ENCODE measurements at places on chromosomes 13 and 19.

GRCh38 chr13:32472194-32472621, 44.3 kb upstream of the N4BP2L1 start:
- no peak for DNase-seq

- no peak for DNase-seq
Measured at GRCh38 chr13:113365971-113366588, 2.1 kb upstream of the GRTP1 start.

DNA sequence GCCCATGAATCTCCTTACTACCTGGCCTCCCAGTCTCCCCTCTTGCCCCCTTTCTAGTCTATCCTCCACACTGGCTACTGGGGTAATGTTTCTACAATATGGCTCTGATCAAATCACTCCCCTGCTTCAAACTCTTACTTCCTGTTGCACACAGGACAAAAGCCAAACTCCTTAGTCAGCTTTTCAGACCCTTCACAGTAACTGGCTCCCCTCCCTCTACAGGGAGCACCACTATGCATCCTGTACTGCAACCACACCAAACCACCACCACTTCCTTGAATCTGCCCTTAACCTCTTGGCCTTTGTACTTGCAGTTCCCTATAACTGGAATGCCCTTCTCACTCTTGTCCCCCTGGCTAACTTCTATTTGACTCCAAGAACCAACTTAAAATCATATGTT, 32.2 kb downstream of the DEDD2 start:
- DNase-seq, result no peak

- DNase-seq, result no peak
Measured at GRCh38 chr13:19329365-19329764, 147.7 kb upstream of the TUBA3C start.

DNA sequence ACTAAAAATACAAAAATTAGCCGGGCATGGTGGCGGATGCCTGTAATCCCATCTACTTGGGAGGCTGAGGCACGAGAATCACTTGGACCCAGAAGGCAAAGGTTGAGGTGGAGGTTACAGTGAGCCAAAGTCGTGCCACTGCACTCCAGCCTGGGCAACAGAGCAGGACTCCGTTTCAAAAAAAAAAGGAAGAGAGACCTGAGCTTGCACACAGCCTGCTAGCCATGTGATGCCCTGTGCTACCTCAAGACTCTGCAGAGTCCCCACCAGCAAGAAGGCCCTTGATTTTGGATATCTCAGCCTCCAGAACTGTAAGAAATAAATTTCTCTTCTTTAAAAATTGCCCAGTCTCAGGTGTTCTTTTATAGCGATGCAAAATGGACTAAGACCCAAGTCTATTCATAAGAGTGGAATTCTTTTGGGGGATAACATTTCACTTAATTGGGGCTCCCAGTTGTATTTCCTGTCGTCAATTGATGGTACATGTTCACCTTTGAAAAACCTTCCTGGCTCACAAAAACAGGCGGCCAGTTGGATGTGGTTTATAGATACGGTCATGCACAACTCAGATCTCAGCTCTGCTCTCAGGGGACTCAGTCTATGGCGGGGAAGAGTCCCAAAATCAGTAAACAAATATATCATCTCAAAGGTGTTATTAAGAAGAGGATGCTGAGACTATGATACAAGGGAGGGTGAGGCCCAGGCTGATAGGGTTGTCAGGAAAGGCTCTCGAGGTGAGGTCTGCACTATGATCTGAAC, 2.4 kb upstream of the CHERP start:
- no peak for DNase-seq

- no peak for DNase-seq
Measured at GRCh38 chr19:14400951-14401431, 18.1 kb downstream of the DDX39A start.

- peak; percentile 39 for DNase-seq
Measured at GRCh38 chr19:49361438-49362047, 673 bp downstream of the TEAD2 start.

DNA sequence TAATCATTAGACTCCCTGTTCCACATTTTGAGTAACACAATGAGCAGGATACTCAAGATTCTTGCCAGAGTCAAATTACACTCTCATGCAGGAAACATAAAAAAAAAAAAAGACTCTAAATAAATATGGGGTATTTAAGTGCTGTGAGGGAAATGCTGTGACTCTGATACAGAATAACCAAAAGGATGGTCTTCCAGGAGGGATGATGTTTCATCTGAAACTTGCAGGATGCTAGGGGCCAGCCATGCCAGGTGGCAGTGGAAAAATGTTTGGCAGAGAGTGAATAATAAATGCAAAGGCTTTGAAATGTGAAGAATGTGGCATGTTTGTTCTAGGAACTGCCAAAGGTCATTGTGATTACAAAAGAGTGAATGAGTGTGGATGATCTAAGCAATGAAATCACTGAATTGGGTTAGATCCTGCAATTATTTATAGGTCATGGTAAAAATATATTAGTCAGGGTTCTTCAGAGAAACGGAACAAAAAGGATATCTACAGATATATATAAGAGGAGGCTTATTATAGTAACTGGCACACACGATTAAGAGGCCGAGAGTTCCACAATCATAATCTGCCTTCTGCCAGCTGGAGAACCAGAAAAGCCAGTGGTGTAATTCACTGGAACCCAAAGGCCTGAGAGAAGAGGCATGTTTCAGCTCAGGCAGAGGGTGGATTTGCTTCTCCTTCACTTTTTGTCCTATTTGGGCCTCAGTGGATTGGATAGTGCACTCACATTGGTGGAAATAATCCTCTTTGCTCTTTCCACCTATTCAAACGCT, 1832.8 kb upstream of the MIR17HG start:
- DNase-seq, result peak; percentile 77

GRCh38 chr19:588741-589692, 664 bp upstream of the HCN2 start:
- no peak for DNase-seq

GRCh38 chr13:110268061-110268460, 38.9 kb downstream of the COL4A1 start:
- DNase-seq, result no peak

DNA sequence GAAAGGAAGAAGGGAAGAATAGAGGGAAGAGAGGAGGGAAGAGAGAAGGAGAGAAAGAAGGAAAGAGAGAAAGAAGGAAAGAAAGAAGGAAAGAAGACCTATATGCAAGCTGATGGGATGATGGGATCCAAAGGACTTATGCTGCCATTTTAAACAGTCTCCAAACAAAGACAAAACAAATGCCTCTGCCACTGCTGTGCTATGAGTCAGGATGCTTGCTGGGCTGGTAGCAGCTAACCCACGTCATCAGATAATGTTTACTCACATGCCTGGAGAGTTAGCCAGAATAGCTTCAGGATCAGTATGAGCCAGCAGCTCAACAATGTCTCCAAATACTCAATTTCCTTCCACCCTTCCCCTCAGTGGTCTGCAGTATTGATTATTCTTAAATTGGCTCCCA, 12.0 kb upstream of the ZNF274 start:
- DNase-seq, result no peak

DNA sequence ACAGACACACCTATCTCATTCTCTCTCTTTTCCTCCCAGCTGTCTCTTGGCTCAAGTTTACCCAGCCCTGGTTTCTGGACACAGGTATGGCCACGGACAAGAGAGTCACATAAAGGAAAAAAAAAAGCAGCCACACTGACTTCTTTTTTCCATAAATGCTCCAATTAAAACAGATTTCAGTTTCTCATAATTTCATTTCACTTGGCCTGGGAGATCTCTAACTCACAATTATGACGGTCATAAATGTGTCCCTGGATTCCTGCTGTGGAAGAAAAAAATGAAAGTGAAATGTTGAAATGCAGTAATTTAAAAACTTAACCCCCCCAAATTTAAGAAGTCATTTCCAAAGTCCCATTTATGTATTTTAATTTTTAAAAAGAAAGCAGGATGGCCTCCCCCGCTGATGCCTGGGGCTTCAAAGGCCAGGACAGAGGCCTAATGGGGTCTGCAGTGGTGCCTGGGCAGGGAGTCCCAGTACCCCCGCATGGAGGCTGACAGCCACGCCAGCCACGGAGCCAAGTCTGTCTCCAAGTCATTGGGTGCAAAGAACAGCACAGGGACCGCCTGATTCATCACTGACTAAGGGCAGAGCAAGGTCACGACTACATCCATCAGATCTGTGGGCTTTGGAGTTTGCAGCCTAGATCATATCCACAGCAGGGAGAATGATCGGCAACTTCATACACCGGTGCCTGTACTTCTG, 79.7 kb downstream of the TSHZ3 start:
- DNase-seq, result no peak

GRCh38 chr19:8238251-8238650, 29.1 kb downstream of the CERS4 start:
- no peak for DNase-seq

DNA sequence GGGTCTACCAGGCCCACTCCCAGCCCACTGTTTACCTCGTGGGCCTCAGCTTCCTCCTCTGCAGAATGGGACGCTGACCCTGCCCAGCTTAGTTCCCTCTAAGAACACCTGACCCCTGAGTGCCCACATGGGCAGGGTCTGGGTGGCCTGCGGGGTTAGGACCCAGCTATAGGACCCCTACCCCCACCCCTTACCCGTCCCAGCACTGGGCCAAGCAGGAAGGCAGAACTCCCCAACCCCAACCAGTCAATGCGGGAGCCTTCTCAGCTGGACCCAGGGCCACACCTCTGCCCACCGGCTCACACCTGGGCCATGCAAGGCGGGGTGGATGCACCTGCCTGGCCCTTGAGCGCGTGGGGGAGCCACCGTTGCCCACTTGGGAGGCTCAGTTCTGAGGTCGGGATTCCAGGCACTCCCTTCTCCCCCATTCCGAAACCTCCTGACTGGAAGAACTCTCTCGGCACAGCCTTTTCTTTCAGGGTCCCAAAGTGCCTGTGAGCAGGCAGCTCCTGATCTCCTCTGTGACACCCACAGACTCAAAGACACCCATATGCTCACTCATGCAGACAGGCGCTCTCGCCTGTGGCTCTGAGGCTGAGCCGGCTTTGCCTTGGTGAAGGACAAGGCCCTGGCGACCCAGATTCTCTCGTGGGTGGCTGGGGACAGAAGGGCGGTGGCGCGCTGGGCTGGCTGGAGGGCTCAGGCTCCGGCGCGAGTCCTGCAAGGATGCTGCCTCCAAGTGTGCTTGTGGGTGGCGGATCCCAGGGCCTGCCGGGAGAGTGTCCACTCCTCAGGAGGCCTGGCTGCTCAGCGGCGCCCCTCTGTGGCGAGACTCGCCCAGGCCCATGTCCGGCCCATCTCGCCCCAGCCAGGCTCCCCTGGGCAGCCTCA, 27.9 kb upstream of the PARP4 start:
- DNase-seq, result no peak

GRCh38 chr13:76314495-76314894, 571.7 kb downstream of the KCTD12 start:
- no peak for DNase-seq

DNA sequence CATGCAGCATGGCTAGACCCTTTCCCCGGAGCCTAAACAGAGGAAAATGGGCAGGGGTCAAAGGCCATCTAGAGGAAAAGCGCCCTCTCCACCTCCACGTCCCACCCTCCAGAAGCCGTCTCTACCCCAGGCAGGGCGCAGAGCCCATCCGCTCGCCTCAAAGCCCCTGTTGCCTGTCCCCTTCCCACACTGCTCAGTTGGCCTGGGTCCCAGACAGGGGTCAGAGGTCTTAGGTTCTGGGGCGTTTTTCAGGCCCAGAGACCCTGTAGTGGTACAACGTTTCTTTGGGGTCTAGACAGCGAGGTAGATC, 285 bp downstream of the TMEM143 start:
- no peak for DNase-seq

GRCh38 chr19:15971224-15971780, 22.5 kb downstream of the OR10H4 start:
- no peak for DNase-seq

GRCh38 chr19:40144947-40145748, 46.1 kb upstream of the MAP3K10 start:
- no peak for DNase-seq

DNA sequence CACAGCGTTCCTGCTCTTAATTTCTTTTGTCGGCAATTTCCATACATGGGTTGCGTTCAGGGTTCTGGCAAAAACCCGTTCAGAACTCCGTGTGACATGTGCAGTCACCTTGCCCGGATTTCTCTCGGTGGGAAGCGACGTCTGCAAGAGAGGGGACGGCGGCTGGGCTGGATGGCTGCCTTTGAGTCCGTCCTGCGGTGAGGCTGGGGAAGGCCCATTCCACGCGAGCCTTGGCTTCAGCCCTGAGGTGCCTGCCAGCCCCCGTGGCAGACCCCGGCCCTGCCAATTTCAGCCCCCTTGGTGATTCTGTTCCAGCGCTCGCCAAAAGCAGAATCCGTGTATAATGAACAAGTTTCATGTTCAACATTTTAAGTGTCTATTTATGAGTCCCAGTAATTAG, 72.6 kb upstream of the TSHZ3 start:
- DNase-seq, result no peak

DNA sequence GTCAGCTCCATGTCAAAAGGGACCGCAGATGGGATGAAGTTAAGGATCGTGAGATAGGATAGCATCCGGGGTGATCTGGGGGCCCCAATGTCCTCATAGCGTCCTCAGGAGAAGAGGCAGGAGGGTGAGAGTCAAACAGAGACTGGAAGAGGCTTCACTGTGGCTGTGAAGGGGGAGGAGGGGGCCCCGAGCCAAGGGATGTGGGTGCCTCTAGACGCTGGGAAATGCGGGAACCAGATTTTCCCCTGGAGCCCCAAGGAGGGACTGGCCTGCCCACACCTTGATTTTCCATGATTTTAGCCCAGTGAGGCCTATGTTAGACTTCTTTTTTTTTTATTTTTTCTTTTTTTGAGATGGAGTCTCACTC, 61.2 kb downstream of the GNG7 start:
- DNase-seq, result no peak

GRCh38 chr19:44850641-44851109, 4.6 kb downstream of the NECTIN2 start:
- no peak for DNase-seq

DNA sequence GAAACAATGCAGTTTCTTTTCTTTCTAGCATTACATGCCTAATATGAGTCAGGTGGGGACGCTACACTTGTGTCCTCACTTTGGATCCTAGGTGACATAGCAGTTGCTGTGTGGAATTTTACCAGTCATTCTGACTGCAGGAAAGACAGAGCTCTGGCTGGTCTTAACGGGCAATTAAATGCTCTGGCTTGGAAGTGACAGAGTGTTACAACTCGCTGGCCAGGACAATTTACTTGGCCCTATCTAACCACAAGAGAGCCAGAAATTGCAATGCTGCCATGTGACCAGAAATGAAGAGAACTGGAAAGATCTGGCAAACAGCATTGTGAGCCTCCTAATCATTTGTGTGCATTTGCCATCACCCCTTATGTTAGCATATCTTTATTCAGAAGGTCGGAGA, 351.1 kb downstream of the DCT start:
- no peak for DNase-seq

GRCh38 chr19:10872546-10873107, 1.3 kb downstream of the CARM1 start:
- no peak for DNase-seq

DNA sequence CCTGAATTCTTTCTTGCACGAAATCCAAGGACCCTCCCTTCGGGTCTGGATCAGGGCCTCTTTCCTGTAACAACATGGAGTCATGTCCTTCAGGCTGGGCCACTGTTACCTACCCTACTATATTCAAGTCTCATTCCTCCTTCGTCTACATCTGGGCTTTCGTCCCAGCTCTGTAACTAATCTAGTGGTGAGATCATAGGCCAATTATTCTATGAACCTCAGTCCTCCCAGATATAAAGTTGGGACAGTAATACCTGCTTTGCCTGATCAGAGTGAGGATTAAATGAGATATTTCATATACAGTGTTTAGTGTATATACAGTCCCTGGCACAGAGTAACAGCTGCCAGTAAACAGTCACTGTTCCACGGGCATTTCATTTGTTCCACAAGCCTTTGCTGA, 48.3 kb upstream of the ATP12A start:
- no peak for DNase-seq

Data from retinal pigment epithelial cell (primary cell).